ENCODE measurements at places on chromosomes 7 and 10.

GRCh38 chr7:73555411-73555982 is 2.0 kb downstream of the BCL7B start:
- DNase-seq = no peak

DNA sequence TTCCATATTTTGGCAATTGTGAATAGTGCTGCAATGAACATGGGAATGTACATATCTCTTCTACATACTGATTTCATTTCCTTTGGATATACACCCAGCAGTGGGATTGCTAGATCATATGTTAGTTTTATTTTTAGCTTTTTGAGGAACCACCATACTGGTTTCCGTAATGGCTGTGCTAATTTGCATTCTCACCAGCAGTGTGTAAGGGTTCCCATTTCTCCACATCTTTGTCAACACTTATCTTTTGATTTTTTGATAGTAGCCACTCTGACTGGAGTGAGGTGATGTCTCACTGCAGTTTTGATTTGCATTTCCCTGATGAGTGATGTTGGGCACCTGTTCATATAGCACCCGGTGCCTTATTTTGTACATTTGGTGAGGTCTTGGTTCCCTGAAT is 519.6 kb downstream of the REEP3 start:
- DNase-seq = no peak

- no peak for DNase-seq
Observed at GRCh38 chr10:87829986-87830729, 12.1 kb upstream of the ATAD1 start.

DNA sequence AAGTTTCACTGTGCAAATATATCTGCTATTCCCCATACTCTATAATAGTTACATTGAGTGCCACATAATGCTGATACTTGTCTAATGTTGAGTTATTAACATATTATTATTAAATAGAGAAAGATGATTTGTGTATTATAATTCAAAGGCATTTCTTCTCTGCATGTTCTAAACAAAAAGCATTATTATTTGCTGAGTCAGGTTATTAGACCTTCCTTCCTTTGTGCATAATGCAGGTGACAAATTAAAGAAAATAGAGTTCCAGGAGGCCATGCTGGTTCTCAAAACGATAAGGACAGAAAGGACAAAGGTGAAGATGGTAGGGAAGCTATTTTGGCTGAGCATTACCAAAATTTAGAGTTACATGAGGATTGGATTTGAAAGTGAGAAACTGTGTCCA is 85.4 kb upstream of the CYP2C9 start:
- no peak for DNase-seq

DNA sequence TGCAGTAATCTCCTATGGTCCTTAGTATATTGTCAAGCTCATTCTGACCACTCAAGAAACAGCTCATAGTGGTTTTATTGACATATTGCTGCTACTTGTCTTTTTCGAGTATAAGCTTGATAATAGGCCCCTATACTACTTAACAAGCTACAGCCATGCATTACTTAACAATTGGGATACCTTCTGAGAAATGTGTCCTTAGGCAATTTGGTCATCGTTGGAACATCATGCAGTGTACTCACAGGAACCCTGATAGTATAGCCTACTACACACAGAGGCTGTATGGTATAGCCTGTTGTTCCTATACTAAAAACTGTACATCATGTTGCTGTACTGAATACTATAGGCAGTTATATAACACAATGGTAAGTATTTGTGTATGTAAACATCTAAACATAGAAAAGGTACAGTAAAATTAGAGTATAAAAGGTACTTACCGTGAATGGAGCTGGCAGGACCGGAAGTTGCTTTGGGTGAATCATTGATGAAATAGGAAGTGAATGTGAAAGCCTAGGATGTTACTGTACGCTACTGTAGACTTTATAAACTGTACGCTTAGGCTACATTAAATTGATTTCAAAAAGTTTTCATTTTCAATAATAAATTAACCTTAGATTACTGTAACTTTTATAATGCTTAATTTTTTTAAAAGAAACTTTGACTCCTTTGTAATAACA is 160.9 kb downstream of the LRRC4 start:
- DNase-seq = no peak
